ENCODE measurements at places on chromosomes 1 and 21. TPM values are rescaled to one million over a fixed set of nuclear protein-coding genes. Genes with fewer than 3 reads are reported as not detected.

The FABP3 gene
- total RNA-seq, result 2.7 TPM

The CELF3 gene
- total RNA-seq, result not detected

The CHODL gene
- total RNA-seq, result not detected

The SLC45A3 gene
- 3.7 TPM for total RNA-seq

The BPNT1 gene
- 38.7 TPM for total RNA-seq

The TTLL10 gene
- total RNA-seq, result not detected

The LCE1F gene
- not detected for total RNA-seq

The CD53 gene
- total RNA-seq, result not detected

The SPSB1 gene
- 24.2 TPM for total RNA-seq

The IFI44 gene
- total RNA-seq, result 19.2 TPM

The TSPAN2 gene
- total RNA-seq, result 0.58 TPM

The CCDC17 gene
- 0.58 TPM for total RNA-seq

The TMEM39B gene
- total RNA-seq, result 5.9 TPM

The GRIK1 gene
- total RNA-seq, result not detected

The KIRREL1 gene
- 92.4 TPM for total RNA-seq

The TBX19 gene
- total RNA-seq, result 1.1 TPM

The FNDC10 gene
- 1.7 TPM for total RNA-seq

The LCK gene
- total RNA-seq, result not detected

The SLC30A10 gene
- not detected for total RNA-seq

The DHRS3 gene
- total RNA-seq, result 234 TPM

The FAM72B gene
- 0.28 TPM for total RNA-seq

The CSF3R gene
- total RNA-seq, result not detected

The EXOSC10 gene
- 38.2 TPM for total RNA-seq

The FAM167B gene
- 0.38 TPM for total RNA-seq

The MYOG gene
- total RNA-seq, result not detected

The AADACL4 gene
- not detected for total RNA-seq

The SPATA45 gene
- total RNA-seq, result 1.1 TPM

The SLC2A5 gene
- total RNA-seq, result 5.6 TPM

The HLX gene
- total RNA-seq, result 18.9 TPM

The CD101 gene
- total RNA-seq, result under 0.01 TPM

The CRNN gene
- total RNA-seq, result not detected

The AMY1C gene
- not detected for total RNA-seq

The EFNA3 gene
- 3.1 TPM for total RNA-seq

The CAPN8 gene
- total RNA-seq, result 0.28 TPM

The QSOX1 gene
- total RNA-seq, result 252 TPM

The SLC25A24 gene
- total RNA-seq, result 40.0 TPM

The F3 gene
- total RNA-seq, result 51.6 TPM

The TCHH gene
- under 0.01 TPM for total RNA-seq

The TACSTD2 gene
- total RNA-seq, result 0.19 TPM

The S100A14 gene
- 0.19 TPM for total RNA-seq

The TNN gene
- not detected for total RNA-seq

The CRYAA gene
- not detected for total RNA-seq

The SLC5A9 gene
- not detected for total RNA-seq

The C1QTNF12 gene
- total RNA-seq, result 0.85 TPM

The ZMPSTE24 gene
- 129 TPM for total RNA-seq

The KLF17 gene
- total RNA-seq, result 0.19 TPM

The PRAMEF6 gene
- not detected for total RNA-seq

The ADAMTS1 gene
- total RNA-seq, result 274 TPM

The BATF3 gene
- total RNA-seq, result 6.5 TPM

The FBXO2 gene
- 0.19 TPM for total RNA-seq

The S100A11 gene
- 38.5 TPM for total RNA-seq

The VASH2 gene
- not detected for total RNA-seq

The ZFP69B gene
- 4.2 TPM for total RNA-seq

The KLHL12 gene
- total RNA-seq, result 38.1 TPM

The HMGCL gene
- total RNA-seq, result 63.4 TPM

The TEDDM1 gene
- not detected for total RNA-seq

Measured in regular cardiac myocyte (primary cell).